ENCODE measurements at places on chromosomes 5 and 9.

- no peak for DNase-seq
Measured at GRCh38 chr9:16828340-16829281, 41.9 kb downstream of the BNC2 start.

- no peak for DNase-seq
Measured at GRCh38 chr9:126058591-126058990, 268.0 kb upstream of the MVB12B start.

DNA sequence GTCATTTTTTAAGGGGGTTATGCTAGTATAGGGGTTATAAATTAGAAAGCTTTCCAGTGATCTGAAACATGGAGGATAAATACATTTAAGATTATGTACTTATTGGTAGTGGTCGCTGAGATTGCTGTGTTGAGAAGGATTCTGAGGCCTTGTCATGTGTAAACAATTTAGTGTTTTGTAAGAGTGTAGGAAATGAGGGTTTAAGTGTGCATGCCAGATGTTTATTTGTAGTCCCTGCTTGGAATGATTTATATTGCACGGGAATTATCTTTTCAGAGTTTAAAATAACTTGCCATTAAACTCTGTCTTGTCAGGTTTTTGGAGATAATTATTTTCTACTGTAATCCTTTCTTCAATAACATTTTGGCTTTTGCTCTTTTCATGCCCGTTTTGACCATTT, 19.4 kb downstream of the ZNF618 start:
- DNase-seq = no peak

DNA sequence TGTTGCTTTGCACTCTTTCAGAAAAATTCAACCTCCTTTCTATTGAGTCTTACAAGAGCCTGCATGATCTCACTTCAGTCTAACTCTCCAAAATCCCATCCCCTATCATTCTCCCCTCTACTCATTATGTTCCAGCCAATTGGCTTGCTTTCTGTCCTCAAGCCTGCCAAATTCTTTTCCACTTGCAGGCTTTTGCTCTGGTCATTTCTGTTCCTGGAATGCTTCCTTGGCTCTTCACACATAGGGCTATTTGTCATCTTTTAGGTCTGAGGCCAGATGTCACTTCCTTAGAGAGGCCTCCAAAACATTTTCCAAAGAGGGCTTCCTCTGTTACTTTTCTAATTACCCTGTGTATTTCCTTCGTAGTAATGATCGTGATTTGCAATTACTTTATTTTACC, 11.8 kb upstream of the CHD1 start:
- DNase-seq = no peak

DNA sequence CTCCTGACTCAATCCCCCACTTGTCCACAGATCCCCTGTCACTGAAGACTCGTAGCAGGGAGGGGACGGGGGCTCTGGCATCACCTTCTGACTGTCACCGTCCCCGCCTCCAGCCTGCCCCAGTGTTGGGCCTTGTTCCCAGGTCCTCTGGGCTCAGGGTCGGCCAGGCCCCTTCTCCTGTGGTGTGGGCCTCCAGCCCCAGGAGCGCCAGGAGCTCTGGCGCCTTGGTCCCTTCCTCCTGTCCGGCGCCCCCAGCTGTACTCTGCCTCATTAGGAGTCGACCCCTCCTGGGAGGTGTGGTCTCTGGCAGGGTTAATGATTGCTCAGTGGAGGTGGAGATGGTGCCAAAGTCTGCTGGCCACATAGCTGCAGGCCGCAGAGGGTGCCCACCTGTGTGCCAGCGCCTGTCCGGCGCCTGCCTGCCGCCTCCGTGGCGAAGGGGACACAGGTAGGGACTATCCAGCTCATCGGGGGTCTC, at the start of gene CDHR2:
Gene CDHR2 (plus strand): TSS at position 376 of the 478 bp plus-strand sequence. CDS start 16,011 bp downstream, outside the sequence.
- no peak for DNase-seq

- no peak for DNase-seq
Measured at GRCh38 chr5:114056185-114056538, 305.7 kb upstream of the KCNN2 start.

DNA sequence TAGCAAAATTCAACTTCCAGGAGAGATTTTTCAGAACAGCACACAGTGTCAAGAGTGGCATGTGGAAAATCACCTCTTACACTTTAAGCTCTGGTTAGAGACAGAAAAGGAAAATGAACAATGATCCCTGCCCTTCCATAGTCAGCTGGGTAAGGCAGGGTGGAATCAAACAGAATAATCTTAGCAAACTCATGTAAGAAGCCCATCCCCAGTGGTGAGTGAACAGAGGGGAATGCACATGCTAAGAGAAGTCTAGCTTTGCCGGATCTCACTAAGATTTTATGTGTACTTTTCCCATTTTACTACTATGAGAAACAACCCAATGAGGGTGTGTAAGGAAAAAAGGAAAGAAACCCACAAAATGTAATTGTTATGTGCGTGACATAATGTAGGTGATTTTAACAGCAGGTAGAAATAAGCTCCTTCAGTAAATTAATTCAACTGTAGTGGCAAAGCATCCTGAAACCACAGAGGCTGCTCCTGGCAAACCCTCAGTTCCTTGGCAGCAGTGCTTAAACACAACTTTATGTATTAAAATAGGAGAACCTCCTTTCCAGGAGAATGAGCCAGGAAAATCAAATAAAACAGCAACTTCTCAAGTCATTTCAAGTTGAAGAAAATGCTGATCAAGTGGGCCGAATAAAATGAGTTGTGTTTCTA, 366.0 kb upstream of the TRPC7 start:
- no peak for DNase-seq

GRCh38 chr9:130576176-130576575, 3.2 kb upstream of the FUBP3 start:
- no peak for DNase-seq

GRCh38 chr9:129840034-129840433, 4.8 kb downstream of the USP20 start:
- no peak for DNase-seq

DNA sequence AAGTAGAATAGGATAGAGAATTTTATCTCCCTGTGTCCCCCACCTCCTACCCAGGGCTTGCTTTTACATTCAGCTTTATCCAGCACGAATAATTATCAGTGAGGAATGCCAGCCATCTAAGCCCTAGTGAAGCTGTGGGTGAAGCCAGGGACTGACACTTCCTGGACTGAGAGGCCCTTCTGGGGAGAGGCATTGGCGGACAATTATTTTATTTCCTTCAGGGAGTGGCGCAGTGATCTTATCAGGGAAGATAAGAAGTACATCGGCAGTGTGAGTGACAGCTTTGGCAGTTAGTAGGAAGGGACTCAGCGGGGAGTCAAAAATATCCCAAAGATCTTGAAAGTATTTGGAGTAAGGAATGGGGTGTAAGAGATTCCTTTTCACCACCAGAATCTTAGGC, 34.9 kb upstream of the RPS23 start:
- no peak for DNase-seq

- DNase-seq = no peak
Measured at GRCh38 chr5:133691448-133691847, 79.1 kb upstream of the FSTL4 start.

DNA sequence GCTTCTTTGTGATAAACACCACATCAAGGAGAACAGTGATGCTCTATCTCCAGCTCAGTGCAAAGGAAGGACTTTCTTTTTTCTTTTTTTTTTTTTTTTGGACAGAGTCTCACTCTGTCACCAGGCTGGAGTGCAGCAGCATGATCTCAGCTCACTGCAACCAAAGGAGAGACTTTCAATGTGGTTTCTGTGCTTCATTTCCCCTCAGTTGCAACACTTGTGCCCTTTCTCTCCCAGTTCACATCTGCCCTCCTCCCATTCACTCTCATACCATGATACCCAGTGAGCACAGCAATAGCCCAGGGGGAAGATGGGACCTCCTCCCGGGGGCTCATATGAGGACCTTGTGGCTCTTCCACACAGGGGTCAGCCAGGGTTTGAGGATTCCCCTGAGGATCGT, 110.0 kb downstream of the MTRR start:
- no peak for DNase-seq

DNA sequence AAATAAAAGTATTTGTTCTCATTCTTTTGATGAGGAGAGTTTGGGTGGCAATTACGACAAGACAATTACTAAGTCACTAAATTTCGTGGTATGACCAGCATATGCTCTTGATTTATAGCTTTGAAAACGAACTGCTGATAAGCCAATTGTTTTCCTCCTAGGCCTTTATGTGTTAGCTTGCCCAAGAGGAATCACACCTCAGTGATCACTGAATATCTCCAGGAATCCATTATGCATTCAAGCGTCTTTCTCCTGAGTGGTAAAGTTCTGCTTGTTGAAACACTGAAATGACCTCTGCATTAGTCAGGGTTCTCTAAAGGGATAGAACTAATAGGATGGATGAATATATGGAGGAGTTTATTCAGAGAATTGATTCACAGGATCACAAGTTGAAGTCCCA, 677.7 kb upstream of the MEF2C start:
- DNase-seq = no peak

GRCh38 chr5:36155291-36155690, 3.4 kb downstream of the SKP2 start:
- no peak for DNase-seq

DNA sequence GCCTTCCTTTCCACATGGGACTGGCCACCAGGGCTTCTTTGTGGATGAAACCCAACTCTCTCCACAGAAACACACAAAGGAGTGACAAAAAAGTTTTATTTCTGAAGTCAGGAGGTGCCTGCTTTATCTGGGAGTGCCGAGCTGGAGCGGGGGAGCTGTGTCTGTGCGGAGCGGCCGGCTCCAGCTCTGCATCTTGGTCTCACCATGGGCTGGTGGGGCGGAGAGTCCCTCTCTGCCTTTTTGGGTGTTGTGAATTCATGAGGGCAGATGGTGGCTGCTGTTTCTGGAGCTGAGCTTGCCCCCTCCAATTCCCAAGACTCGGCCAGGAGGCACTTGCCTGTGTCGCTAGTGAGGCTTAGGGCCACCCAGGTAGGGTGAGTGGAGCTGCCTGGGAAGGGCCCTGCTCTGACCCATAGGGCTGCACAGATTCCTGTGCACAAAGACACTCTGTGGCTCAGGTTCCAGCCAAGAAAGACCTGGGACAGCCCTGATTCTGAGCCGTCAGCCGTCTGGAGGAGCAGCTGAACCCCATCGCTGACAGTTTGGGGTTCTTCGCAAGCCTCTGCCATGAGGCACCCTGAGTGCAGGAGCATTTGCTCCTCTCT, 1.4 kb downstream of the DBH start:
- no peak for DNase-seq

GRCh38 chr5:151264113-151264512, 11.1 kb downstream of the GM2A start:
- DNase-seq = no peak

- DNase-seq = no peak
Measured at GRCh38 chr5:83035373-83036100, 41.7 kb downstream of the TMEM167A start.

DNA sequence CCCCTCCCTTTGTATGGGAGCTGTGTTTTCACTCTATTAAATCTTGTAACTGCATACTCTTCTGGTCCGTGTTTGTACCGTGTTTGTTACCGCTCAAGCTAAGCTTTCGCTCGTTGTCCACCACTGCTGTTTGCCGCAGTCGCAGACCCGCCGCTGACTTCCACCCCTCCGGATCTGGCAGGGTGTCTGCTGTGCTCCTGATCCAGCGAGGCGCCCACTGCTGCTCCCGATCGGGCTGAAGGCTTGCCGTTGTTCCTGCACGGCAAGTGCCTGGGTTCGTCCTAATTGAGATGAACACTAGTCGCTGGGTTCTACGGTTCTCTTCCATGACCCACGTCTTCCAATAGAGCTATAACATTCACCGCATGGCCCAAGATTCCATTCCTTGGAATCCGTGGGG, 6.6 kb upstream of the GNE start:
- no peak for DNase-seq

DNA sequence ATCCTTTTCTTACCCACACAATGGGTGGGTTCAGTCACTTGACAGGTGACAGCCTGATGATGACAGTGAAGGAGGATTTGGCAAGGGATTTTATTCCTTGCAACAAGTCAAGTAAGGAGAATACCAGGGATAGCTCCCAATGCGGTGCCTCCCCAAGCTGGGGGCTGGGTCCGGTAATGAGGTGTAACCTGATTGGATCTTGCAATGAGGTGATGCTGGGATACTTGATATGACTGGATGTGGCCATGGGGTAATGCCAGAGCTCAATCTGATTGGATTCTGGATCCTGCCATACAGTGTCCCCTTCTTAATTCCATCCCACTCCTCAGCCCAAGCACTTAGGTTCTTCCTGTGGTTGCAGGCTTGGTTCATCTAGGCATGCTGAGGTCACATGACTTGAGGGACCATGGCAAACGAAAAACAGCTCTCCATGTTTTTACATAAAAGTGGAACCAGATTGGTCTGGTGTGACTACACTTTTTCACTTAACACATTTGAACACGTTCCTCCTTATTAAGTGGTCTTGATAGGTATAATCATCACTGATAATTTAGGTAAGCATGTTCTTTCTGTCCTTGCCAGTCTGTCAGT, 181.1 kb downstream of the PDZD2 start:
- DNase-seq = no peak

- DNase-seq = no peak
Measured at GRCh38 chr9:13386935-13387733, 107.6 kb upstream of the MPDZ start.

GRCh38 chr5:150522504-150523414, 14.8 kb downstream of the NDST1 start:
- DNase-seq = no peak

DNA sequence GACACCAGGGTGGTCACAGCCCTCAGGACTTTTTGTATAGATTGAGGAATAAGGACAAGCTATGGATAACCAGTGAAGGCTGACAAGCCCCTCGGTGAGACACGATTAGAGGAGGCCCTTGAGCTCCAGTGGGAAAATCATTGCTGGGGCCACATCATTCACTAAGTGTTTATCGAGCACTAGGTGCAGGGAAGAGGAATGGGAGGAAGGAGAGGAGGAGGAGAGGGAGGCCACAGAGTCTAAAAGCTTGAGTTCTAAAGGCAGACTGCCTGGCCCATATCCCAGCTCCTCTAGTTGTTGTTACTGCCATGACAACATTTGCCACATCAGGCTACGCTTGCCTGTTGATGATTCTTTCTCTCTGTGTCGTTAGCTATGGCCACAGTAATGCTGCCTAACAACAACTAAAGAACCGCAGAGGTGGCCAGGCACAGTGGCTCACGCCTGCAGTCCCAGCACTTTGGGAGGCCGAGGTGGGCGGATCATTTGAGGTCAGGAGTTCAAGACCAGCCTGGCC, 37.6 kb downstream of the NKX2-5 start:
- DNase-seq = no peak

DNA sequence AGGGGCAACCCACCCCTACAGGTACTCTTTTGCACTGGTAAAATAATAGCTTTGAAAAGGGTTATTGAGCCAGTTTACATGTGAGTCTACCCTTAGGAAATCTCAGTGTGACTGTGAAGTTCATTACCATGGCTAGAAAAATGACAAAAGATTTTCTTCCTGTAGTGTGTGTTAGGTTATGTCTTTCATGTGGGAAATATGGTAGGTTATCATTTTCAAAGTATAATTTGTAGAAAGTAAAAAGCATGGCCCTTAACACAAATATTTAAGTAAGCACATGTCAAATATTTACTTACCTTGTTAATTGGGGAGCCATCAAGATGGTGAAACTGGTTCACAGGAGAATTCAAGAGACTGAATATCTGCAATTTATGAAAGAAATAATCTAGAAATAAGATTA, 37.3 kb upstream of the PLPP1 start:
- DNase-seq = no peak

DNA sequence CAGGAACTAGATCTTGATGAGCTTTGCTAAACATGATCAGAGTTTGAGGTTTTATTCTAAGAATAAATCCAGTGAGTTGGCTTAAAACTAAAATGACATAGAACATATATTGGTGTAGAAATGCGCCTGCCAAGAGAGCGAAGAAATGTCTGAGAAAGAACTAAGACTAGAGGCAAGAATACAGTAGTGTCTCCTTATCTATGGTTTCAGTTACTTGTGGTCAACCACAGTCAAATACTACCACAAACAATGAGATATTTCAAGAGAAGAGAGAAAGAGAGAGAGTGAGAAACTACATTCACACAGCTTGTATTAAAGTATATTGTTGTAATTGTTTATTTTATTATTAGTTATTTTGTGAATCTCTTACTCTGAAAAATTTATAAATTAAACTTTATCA, 254.4 kb upstream of the CDH10 start:
- DNase-seq = no peak

Measured in stimulated activated CD8-positive, alpha-beta memory T cell treated with anti-CD3 and anti-CD28 coated beads, Interleukin-2, amount 100 ng/mL, for 1 hour (primary cell).